ENCODE measurements at places on chromosomes 7 and 10.

DNA sequence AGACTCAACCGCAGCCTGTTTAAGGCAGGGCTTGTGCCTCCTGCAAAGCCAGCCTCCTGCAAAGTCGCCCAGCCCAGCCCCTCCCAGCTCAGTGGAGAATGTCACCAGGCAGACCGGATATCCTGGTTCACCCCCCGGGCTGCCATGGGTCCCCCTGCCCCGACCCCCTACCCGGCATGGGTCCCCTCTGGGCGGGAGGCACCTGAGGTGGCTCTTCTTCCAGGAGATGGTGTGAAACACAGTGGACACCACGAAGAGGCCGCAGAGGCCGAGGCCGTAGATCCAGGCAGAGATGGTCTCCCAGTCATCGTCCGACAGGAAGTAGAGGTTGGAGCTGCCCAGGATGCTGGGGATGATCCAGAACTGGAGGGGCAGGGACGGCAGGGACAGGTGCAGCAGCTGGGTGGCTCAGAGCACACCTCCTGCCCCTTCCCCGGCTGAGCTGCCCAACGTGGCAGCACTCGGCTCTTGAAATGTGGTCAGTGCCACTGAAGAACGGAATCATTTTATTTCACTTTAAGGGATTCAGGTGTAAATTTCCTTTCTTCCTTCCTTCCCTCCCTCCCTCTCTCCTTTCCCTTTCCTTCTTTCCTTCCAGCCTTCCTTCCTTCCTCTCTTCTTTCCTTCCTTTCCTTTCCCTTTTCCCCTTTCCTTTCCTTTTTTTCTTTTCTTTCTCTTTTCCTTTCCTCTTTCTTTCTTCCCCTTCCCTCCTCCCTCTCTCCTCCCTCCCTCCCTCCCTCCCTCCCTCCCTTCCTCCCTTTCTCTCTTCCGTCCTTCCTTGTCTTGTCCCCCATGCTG, 36.7 kb upstream of the RADIL start:
- no peak for DNase-seq

DNA sequence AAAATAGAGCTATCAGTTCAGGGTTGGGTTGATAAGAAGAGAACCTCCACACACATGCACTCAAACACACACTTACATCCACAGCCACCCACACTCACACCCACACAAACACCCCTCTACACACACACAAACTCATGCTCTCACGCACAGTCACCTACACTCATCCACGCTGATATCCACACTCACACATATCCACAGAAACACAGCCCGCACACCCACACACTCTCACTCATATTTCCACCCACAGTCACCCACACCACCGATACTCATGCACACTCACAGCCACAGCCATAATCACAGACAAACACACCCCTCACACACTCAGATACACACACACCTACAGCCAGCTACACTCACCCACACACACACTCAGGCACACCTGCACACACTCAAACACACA, 333.0 kb upstream of the TPK1 start:
- no peak for DNase-seq

DNA sequence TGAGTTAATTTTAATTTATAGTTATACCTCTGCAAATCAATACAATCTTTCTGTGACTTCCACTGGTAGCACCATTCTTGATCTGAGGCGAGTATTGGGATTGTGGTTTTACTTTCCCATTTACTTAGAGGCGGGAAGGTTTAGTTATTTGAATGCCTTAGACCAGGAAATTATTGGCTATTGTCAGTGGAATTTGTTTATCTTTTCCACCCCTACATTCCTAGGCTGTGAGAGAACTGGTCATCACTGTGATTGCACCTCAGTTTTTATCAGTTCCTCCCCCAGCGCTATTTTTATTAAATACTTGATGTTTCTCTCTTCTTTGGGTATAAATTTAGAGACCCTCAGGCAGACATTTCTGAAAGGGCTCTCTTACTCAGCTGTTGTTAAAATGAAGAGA, 29.9 kb downstream of the CDK14 start:
- no peak for DNase-seq

GRCh38 chr10:2978574-2979273, 88.6 kb upstream of the PFKP start:
- DNase-seq = no peak

DNA sequence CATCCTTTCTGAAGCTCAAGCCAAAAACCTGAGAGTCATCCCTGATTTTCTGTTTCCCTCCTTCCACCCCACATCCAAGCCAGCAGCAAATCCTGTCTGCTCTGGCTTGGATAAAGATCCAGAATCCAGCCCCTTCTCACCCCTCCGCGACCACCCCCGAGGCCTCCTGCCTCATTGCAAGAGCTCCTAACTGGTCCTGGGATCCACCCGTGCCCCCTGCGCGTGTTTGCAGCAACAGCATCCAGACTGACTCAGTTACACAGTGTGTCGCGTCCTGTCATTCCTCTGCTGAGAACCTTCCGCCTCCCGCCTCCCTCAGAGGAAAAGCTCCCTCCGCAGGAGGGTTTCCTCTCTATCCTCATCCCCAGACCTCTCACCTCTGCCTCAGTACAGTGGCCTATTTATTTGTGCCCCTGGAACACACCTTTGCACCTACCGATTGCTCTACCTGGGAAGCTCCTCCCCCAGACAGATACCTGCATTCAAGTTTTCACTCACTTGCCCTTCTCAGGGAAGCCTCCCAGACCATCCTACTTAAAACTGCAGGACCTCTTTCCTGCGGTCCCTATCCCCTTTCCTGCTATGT, 21.6 kb upstream of the GRID1 start:
- DNase-seq = no peak

- no peak for DNase-seq
Observed at GRCh38 chr7:101021703-101022102, 1.8 kb downstream of the MUC17 start.

DNA sequence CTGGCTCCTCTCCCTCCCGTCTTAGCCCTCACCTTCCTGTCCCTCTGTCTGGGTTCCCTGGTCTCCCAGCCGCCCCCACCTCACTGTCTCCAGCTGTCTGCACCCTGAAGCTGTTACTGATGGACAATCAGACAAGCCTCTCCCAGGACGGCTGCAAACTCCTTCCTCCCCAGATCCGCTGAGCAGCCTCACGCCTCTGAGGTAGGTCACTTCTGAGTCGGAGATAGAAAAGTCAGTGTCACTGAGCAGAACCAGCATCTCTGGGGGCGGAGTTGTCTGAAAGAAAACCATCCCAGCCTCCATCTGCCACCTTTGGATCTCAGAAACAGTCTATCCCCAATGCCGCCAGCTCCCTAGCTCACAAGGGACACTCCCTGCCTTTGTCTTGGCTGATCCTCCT, 27.4 kb downstream of the FAM241B start:
- DNase-seq = no peak

GRCh38 chr7:114086537-114086913, 167.7 kb upstream of the PPP1R3A start:
- no peak for DNase-seq

- no peak for DNase-seq
Observed at GRCh38 chr10:97612386-97612785, 20.9 kb downstream of the MORN4 start.

DNA sequence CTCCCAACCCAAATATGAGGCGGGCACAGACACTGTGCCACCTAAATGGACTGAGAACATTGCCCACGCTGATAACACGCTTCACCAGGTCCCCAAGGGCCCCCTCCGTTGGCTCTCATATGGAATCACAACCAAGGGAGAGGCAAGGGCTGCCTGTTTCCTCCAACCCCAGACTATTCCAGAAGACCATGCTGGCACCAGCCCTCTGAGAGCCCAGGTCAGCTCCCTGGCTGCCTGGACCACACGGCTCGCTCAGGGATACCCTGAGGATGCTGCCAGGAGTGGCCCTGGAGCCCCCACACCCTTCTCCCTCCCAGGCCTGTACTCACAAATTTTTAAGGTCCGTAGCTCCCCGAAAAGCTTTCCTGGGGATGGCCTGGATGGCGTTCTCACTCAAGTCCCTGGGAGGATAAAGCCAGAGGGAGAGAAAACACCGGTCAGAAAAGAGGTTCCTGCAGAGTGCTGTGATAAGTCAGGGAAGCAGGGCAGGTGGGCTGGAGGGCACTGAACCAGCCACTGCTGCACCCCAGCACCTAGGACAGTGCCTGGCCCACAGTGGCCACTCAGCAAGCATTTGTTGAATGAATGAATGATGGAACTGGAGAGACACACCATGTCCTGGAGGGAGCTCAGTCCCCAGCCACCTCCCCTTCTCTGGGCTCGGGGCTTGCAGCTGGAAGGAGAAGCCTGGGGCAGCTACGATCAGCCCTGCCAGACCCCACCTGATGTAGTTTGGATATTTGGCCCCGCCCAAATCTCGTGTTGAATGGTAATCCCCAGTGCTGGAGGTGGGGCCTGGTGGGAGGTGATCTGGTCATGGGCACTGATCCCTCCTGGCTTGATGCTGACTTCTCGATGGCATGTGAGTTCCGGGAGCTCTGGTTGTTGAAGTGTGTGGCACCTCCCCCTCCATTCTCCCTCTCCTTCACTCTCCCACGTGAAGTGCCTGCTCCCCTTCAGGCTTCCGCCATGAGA, 119.8 kb downstream of the SLIT1 start:
- no peak for DNase-seq

DNA sequence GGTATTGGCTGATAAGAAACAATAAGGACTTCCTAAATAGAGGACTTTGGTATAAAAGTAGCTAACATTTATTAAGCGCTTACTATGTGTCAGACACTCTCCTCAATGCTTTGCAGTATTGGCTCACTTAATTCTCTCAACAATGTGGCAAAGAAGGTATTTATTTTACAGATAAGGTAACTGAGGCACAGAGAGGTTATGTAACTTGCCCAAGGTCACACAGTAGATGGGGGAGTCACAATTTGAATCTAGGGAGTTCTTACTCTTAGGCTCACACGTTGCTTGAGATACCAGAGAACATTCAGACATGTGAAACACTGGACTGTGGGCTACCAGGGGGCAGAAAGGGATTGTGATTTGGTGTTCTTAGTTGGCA, 60.8 kb upstream of the GPR158 start:
- DNase-seq = no peak

DNA sequence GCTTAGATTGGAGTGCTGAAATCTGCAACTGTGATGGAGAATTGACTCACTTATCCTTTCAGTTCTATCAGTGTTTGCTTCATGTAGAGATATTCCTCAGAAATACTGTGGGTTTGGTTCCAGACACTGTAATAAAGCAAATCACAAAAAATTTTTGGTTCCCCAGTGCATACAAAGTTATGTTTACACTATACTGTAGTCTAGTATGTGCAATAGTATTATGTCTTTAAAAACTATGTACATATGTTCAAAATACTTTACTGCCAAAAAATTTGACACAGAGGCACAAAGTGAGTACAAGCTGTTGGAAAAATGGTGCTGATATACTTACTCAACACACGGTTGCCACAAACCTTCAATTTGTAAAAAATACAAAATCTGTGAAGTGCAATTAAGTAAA, 112.5 kb downstream of the EPC1 start:
- no peak for DNase-seq

- no peak for DNase-seq
Observed at GRCh38 chr7:2012044-2012900, 220.5 kb downstream of the MAD1L1 start.

- DNase-seq = no peak
Observed at GRCh38 chr7:135726276-135726788, 1.7 kb downstream of the SLC13A4 start.

- DNase-seq = no peak
Observed at GRCh38 chr10:15120523-15120922, 23.4 kb downstream of the RPP38 start.

DNA sequence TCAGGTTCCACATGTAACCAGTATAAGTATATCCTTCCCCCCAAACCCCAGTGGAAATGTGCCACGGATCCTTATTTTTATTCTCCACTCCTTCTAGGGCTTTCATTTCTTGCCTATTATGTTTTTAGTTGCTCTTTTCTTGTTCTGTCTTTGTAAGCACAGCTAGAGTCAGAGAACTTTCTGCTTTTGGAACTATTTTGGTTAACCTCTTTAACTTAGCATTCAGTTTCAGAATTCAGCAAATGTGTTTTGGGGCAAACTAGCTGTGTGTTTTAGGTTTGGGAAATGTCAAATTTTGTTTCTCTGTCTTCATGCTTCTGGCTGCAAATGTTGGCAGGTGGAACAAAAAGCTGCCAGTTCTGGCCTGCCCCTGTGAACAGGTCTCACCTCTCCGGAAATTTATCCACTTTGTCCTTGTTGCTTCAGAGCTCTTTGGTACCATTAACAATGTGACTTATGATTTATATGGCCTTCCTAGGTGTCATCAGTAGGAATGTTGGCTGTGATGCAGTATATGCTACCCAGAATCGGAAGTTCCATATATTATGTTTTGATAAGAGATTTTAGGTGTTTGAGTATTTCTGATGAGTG, 156.1 kb downstream of the ADK start:
- no peak for DNase-seq

Measured in CD4-positive, alpha-beta T cell treated with Interleukin-17A for 4 hours (primary cell).